ENCODE measurements at places on chromosomes 12 and 14.

DNA sequence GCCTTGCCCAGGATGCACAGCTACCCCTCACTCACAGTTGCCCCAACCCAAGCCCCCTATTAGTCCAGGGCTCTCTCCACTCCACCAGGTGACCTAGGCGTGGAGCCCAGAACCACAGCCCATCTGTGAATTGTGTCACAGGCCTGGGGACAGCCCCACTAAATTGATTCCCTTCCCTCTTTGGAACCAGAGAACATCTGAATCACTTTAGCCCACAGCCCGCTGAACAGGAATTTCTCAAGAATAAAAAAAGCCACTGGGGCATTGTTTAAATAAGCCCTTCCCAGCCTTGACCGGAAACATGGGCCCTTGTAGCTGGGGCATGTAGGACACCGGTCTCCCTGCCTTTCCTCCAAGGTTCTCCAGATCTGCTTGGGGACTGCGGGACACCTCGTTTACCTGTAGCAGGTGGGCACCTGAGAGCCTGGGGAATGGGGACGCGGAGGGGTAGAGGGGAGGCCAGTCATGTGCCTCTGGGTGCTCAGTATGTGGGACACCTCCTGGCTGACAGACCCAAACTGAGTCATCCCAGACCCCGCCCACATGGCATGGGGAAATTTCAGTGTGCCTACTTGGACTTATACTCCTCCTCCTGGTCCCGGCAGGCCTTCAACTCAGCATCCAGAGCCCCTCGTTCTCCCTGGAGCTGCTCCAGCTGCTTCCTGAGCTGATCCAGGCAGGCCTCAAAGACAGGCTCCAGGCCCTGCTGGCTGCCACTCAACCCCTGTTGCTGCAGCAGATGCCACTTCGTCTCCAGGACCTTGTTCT lies 1.3 kb downstream of the KRT78 start:
- DNase-seq, result no peak

- DNase-seq, result no peak
These were observed 3.4 kb downstream of the GALNT16 start for GRCh38 chr14:69263364-69263763.

DNA sequence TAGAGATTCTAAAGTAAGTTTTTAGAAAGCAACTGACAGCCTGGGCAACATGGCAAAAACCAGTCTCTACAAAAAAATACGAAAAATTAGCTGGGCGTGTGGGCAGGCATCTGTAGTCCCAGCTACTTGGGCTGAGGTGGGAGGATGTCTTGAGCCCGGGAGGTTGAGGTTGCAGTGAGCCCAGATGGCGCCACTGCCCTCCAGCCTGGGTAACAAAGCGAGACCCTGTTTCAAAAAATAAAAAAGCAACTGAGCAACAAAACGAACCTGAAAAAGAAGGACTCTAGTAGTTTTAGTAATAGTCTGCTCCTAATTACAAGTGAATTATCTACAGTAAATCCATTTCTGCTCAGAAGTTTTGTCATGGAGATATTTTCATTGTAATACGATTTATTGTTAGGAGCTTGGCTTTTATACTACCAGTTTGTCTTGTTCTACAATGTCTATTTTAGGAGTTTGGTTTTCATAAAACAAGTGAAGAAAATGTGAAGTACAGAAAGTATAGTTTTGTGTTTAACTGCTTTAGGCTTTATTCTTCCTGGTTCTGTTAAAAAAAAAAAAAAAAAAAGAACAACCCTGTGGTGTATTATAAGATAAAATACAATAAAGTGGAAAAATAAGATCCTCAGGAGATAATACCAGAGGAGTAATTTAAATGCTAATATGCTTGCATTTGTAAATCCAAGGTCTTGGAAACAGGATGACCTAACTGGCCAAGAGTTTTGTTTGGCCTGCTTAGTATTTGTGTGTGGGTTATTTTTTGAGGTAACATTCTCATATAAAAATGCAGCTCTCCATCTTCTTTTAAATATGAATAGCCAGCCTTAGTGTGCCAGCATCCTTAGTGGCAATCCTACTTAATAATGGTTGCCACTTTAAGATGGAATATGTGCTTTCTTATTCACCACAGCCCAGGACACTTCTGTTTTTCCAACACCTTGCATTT lies 2.8 kb downstream of the TMX1 start:
- DNase-seq, result no peak

GRCh38 chr12:14369311-14369710 lies 3.8 kb downstream of the ATF7IP start:
- no peak for DNase-seq

DNA sequence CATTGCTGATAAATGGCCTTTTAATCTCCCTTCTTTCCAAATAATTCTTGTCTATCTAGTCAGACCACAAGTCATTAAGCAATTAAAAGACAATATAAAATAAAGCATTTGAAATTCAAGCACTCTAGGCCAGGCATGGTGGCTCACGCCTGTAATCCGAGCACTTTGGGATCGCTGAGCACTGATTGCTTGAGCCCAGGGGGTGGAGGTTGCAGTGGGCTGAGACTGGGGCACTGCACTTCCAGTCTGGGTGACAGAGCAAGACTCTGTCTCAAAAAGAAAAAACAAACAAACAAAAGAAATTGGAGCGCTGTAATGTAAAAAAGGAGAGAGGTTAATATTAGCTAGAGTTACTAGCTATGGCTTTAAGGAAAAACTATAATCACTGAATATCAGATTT lies 30.5 kb upstream of the CSRP2 start:
- no peak for DNase-seq

GRCh38 chr12:55972456-55972855 lies 1.4 kb upstream of the RAB5B start:
- no peak for DNase-seq

GRCh38 chr12:109271418-109271817 lies 37.7 kb downstream of the FOXN4 start:
- no peak for DNase-seq

GRCh38 chr14:100088226-100088625 lies 23.0 kb downstream of the EVL start:
- DNase-seq, result no peak

GRCh38 chr14:99245564-99246511 lies 26.2 kb downstream of the BCL11B start:
- no peak for DNase-seq

GRCh38 chr14:77474479-77475177 lies 16.7 kb downstream of the AHSA1 start:
- DNase-seq, result no peak

DNA sequence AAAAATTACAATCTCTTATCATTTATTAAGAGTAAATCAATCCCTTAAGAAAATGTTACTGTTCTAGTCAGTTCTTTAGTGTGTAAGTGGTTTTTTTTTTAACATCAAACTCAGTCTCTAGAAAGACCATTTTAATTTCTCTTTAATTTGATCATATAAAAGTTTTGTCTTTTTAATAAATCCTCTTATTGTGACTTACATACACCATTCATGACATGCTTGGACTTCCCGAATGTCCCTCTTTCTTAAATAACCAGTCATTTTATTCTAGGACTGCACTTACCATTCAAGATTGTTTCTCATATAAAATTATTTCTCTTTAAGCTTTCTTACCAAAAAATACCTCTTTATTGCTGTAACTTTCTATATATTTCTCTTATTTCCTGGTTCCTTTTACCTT lies 60.8 kb upstream of the EVL start:
- no peak for DNase-seq

GRCh38 chr12:52969828-52970569 lies 21.1 kb downstream of the KRT18 start:
- no peak for DNase-seq

DNA sequence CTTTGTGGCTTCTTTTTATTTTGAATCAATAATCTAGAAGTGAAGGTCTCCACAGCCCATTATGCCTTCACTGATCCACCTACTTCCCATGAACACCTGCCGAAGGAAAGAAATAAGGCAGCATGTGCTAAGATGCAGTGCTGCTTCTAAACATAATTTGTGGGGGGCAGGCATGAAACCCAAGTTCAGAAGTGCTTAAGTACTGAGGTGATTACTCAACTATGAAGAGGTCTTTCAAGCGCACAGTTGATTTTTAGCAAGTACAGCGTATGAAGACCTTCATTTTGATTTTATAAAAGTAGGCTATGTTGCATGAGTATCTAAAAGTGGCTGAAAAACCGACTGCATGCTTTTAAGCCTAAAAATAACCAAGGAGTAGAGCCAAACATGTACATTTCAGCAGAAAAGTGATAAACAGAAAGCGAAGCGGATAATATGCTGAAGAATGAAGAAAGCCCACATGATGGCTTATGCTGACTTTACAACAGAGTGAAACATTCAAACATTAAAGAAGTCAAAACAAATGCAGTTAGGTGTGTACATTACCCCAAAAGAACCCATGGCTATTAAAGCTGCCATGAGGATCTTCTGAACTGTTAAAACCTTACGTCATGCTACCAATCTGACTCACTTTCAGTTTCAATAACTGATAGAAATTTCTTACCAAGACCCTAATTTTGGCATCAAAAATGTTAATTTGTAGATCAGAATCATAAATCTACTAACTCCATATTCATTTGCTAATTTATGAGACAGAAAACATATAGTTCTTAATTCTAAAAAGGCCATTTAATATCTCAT lies 29.3 kb downstream of the KICS2 start:
- no peak for DNase-seq

GRCh38 chr12:67504026-67504425 lies 144.5 kb upstream of the DYRK2 start:
- no peak for DNase-seq

DNA sequence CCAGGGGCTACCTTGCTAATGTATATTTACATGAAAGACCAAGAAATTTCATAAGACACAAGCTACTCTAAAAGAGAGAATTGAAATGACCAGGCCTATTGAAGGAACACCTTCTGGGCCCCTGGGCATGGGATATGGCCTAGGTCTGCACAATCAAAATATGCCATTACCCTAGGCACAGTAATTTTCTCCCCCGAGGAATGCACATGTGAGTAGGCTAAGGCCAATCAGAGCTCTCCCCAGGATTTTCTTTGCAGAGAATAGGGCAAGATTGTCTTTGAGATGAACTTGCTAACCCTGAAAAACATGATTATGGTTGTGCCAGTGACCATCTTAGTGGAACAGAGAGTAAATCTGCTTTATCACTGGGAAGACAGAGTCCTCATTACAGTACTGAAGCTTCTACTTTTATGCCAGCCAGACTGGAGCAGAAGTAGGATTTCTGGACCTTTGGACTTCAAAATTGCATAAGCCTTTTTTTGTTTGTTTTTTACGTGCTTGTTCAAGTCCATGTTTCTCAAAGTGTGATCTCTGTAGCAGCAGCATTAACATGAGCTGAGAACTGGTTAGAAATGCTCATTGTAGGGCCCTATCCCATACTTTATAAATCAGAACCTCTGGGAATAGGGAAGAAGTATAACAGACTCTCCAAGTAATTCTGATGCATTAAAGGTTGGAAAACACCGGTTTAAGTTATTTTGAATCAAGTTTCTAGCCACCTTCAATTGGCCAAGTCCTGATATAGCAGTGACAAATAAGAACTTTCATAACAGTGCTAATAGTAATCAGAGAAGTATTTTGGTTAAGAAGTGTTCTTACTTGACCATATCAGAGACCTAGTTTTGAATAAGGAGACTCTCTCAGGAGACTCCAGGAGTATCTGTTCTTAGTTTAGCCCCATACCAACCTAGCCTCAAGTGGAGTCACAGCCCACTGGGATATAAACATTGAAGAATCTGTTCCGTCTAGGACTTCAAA lies 112.9 kb downstream of the LMO3 start:
- DNase-seq, result no peak

DNA sequence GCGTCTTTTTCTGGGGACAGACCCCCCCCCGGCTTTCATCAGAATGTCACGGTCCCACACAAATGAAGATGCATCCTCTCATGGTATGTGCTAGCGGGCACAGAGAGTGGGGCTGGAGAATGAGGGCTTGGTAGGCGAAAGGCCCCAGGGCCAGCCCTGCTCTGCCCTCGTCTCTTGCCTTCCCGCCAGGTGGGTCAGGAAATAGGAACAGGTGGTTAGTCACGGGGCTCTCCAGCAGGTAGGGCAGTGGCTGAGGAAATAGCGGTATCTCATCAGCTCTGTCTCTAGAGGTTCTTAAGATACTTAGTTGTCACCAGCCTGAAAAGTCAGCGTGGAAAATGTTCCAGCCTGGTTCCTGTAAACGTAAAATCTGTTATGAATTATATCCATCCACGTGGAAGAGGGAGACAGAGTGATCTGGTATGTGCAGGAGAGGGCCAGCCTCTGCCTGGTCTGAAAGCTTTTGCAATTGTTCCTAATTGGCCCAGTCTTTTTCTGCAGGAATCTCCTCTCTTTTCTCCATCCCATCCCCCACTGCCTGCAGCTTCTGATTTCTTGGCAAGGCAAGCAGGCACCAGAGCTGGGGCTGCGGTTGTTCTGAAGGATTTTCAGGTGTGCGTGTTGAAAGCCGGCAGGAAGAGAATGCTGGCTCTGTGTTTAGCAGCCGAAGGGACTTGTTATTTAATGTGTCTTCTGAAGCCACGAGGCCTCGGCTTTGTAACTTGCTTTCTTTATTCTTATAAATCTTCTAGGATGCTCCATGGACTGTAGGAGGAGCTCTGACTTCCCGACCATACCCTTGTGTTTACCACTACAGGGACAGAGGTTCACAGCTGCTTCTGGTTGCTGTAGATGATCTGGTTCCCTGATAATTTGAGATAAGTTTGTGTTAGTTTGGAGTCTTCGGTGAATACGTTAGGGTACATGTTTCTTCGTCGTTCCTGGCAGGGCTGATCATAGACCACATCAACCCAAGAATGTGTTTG lies 131.1 kb downstream of the CACNA1C start:
- no peak for DNase-seq

- peak; percentile 59 for DNase-seq
These were observed 775 bp downstream of the GABARAPL1 start for GRCh38 chr12:10213168-10214135.

DNA sequence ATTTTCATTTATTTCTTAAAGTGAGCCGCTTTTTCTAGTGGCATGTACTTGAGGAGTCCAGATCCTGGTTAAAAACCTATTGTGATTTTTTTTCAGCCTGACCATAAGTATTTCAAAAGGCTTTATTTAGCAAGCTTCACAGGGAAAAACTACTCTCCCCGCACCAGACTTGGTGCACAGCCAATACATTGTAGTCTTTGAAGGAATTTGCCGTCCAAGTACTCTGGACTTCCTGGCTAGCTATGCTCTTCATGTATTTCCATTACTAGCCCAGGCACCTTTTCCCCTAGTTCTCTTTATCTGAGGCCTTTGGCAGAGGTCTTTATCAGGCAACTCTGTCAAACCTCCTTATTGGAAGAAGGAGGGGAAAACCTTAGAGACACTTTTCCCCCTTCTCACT lies 234.7 kb downstream of the CCDC91 start:
- DNase-seq, result no peak
